T-cell (primary cell): ENCODE measurements at places on chromosomes 7 and 10. TPM values are rescaled to one million over a fixed set of nuclear protein-coding genes. Genes with fewer than 3 reads are reported as not detected.

DNA sequence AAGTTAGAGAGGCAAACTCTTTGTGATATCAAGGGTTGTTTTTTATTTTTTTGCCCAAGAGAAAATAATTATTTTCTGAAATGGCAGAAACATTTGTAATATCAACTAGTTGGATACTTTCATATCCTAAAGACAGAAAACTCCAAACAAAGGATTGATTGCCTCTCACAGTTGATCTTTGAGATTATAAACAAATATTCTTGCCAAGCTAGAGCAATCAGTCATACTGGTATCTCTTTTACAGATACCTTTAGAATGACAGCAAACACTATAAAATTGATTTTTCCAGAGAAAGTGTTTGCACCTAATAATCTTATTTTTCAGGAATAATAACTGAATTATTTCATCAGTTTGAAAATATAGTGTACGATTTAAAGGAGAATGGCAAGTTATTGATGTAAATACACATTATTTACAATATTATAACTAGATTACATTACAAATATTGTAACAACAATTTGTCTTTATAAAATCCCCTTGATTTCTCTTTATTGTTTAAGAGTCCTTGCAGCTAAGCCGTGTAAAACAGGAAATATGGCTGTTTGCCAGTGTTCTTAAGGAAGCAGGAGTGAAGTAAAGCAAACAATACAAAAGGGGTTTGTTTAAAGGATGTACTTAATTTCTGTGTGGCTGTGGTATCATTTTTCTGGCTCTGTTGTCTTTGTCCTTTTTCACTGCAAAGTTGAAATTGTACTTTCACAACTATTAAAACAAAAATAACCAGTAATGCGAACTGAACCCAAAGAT is 58.4 kb downstream of the MAPK8 start:
- no peaks in the 10 kb centered on the region for H3K27me3 ChIP-seq
- DNase-seq = no peak
- H3K27ac ChIP-seq = no peak overlapping the region
- no peak overlapping the region for H3K4me3 ChIP-seq

Gene GRM3
- total RNA-seq = not detected

Gene PTF1A
- total RNA-seq = not detected

Gene AGR2
- total RNA-seq = not detected

Gene LRRC27
- total RNA-seq = 7.8 TPM
